NCI-H460 (cell line): ENCODE measurements at places on chromosomes 2 and 18.

DNA sequence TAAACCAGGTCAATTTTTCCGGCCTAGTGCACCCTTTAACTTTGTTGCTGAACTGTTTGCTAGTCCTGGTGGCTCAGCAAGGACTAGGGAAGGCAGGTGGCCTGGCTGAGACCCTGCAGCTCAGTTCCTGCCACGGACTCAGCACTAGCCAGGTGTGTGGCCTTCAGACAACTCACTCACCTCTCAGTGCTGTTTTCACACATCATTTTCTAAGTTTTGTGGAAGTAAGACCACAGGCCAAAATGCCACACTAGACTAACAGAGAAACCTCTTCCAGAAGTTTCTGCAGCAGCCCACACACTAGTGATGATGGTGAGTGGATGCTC, 65.9 kb upstream of the SLC1A4 start:
- no peak for DNase-seq

DNA sequence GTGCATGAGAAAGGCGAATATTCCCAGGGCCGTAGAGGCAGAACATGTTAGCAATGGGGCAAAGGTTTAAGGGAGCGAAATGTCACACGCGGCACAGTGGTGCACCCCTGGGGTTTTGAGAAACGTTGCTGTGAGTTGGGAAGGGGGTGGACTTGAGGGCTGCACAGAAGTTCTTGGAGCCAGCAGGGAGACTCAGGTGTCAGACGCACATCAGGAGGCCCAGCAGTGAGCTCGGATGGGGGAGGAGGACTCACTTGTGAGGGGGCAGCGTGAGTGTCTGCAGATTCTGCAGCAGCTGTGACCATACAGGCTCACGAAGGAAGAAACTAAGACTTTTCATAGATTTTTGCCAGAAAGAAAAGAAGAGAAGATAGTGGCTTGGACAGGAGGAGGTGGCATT, 218.2 kb downstream of the SNTG2 start:
- DNase-seq: no peak

GRCh38 chr2:21693081-21693480, 569.3 kb downstream of the TDRD15 start:
- no peak for DNase-seq

GRCh38 chr2:40105593-40105992, 326.5 kb upstream of the THUMPD2 start:
- no peak for DNase-seq

- no peak for DNase-seq
Observed at GRCh38 chr2:230410861-230411569, 5.0 kb upstream of the SP100 start.

- no peak for DNase-seq
Observed at GRCh38 chr2:172082105-172082943, 3.0 kb upstream of the DLX1 start.

GRCh38 chr2:43453179-43454170, 142.4 kb downstream of the THADA start:
- DNase-seq: no peak

- DNase-seq: no peak
Observed at GRCh38 chr2:10499911-10500521, 51.9 kb upstream of the ODC1 start.

- no peak for DNase-seq
Observed at GRCh38 chr2:96625571-96626552, 12.2 kb downstream of the KANSL3 start.
